ENCODE measurements at places on chromosomes 13 and 19.

DNA sequence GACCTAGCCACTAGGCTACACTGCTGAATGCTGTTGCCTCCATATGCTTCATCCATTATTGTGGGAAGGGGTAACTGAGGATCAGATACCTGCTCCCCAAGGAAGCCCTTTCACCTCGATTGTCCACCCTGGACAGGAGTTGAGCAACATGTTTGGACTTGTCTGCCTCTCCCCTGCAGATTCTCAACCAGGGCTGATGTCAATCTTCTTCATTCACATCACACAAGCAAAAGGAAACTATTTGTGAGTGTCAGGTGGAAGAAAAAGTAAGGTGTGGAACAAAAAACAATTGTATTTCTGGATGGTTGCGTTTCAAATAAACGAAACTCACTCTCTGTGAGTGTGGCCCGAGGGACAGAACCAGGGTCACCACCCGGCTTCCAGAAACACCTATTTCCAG lies 29.5 kb upstream of the MUC16 start:
- no peak for DNase-seq

GRCh38 chr19:1978346-1978894 lies 37.1 kb downstream of the BTBD2 start:
- no peak for DNase-seq

- DNase-seq, result no peak
Measured at GRCh38 chr13:107239213-107239612, 671.3 kb upstream of the ARGLU1 start.

DNA sequence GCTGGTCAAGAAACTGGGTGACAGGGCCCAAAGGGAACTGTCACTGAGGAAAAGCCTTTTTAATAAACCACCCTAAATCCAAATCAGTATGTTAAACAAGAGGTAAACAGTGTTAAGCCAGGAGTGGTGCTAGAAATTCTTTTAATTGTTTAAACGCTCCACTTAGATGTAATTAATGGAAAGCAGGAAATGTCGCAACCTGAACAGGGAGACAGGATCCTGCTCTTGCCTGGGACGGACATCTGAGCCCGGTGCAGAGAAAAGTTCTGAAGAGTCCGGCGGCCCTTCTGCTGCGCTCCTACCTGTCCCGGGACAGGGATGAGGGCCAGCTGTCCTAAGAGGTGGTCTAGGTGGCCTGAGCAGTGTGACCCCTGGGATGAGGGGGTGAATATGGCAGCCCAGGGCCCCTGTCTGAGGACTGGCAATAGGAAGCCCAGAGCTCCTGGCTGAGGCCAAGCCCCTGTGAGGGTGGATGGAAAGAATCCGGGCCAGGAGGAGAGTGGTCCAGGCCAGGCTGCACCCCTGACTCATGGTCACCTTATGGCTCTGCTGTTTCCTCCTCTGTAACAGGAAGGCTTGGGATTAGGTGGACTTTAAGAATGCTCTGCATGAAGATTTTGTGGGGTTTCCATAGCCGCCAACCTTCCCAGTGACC lies 112.8 kb upstream of the GJB6 start:
- no peak for DNase-seq

DNA sequence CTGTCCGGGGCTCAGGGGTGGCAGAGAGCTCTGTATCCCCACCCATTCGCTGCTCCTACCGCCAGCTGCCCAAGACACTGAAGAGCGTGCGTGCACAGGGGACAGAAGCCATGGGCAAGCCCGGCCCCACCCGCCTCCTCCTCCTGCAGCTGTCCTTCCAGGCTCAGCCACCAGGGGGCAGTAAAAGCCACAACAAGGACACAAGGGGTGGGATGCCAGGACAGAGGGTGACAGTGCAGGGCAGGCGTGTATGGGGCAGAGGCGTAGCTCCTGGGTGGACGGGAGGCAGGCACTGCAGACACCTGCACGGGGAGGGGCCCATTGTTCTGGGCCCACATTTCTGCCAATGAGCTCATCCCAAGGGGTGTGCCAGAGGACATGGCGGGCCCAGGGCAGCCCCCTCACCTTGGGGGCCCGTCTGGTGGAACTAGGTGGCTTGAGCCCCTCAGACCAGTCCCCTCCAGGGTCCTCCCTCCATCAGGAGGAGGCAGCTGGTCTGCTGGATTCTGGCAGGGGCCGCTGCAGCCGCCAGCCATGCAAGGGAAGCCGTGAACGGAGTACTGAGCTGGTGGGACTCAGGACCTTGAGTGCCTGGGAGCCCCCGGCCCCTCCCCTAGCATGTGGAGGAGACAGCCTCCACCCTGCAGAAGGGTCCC lies 61.2 kb downstream of the MLLT1 start:
- DNase-seq, result peak; percentile 89

All from HEK293T (cell line).